NCI-H1417 treated with DMSO at 0.1 percent for 48 hours (cell line): ENCODE measurements at places on chromosomes 16 and 17.

GRCh38 chr17:73045724-73046123 lies 46.8 kb downstream of the SLC39A11 start:
- DNase-seq: no peak

- no peak for DNase-seq
Measured at GRCh38 chr16:10180771-10181163, 1.5 kb downstream of the GRIN2A start.

DNA sequence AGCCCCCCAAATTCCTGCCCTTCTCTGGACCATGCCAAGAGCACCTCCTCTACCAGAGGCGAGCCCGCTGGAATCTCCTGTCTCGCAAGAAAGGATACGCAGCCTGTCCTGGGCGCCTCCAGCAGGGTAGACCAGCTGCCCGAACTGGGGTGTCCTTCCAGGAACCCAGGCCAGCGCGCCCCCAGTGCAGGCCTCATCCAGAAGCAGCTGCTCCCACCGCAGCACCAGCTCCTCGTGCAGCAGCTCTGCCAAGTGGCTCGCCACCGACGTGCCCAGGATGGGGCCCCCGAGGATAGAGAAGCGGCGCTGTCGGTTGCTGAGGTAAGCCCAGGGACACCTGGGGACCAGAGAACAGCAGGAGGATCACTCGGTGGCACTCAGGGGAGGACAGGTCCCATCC lies 4.8 kb downstream of the TAF1C start:
- no peak for DNase-seq

DNA sequence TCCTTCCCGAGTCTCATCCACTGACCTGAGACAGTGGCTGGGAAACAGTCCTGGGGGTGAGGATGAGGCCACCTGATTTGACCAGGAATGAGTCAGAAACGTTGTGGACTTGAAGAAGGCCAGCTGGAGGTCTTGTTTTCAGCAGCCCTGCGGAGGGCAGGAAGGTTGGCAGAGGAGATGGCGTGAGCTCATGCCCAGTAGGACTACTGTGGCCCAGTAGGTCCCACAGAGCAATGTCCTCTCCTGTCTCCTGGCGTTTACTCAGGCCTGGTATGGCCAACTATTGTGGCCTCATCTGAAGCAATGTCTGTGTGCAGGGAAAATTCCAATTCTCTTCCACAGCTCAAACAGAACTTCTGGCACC lies 84.1 kb upstream of the DNAJA2 start:
- DNase-seq: no peak

GRCh38 chr16:51439271-51439670 lies 288.2 kb upstream of the SALL1 start:
- no peak for DNase-seq
